Progenitor cell of endocrine pancreas (in vitro differentiated cells): ENCODE measurements at places on chromosomes 6 and 20.

GRCh38 chr6:106783640-106784566, 154.5 kb downstream of the QRSL1 start:
- DNase-seq = no peak

DNA sequence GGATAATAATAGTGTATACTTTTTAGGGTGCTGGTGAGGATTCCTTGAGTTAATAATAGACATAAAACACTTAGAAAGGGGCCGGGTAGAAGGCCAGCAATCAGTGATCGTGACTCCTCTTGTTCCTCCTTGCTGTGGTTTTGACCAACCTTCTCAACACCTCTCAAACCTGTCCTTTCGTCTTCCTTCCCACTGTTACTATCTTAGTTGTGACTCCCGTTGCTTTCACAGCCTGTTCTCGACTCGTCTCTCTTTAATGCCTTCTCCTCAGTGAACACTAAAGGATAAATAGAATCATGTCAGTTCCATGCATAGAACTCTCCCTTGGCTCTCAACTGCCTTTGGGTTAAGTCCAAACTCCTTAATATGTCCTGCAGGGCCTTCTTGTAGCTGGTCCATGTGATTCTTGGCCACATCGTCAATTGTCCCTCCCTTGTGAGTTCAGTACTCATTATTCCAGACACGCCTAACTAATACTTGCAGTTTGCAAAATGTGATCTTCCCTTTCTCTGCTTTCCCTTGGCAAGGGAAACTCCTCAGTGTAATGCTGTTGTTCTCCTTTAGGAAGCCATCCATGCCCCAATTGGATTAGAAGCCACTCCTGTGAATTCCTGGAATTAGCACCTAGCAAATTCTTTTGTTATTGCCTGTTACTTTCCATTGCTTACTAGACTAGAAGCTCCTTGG, 164.9 kb downstream of the UTRN start:
- no peak for DNase-seq

DNA sequence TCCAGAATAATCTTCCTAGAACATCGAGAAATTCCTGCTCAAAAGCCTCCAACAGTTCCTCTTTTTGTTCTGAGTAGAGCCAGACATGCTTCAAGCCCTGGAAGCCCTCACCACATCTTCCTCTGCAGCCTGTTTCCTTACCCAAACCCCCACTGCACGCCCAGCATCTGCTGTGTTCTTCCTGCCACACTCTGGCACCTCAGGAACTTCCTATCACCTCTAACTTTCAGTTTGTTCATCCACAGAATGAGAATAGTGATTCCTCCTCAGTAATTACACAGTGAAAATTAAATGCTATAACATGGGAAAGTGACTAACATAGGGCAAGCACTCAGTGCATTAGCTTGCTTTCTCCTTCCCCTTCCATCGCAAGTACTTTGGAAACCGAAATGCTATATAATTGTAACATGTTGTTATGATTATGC, 26.3 kb downstream of the C6orf89 start:
- no peak for DNase-seq

GRCh38 chr6:156916130-156916801, 139.1 kb downstream of the ARID1B start:
- DNase-seq = no peak
